ENCODE measurements at places on chromosomes 11 and 22.
A peak's percentile ranks its signal among the peaks of the same experiment; 100 is the strongest.

GRCh38 chr11:29656597-29656996, 360.2 kb downstream of the KCNA4 start:
- no peak for DNase-seq

DNA sequence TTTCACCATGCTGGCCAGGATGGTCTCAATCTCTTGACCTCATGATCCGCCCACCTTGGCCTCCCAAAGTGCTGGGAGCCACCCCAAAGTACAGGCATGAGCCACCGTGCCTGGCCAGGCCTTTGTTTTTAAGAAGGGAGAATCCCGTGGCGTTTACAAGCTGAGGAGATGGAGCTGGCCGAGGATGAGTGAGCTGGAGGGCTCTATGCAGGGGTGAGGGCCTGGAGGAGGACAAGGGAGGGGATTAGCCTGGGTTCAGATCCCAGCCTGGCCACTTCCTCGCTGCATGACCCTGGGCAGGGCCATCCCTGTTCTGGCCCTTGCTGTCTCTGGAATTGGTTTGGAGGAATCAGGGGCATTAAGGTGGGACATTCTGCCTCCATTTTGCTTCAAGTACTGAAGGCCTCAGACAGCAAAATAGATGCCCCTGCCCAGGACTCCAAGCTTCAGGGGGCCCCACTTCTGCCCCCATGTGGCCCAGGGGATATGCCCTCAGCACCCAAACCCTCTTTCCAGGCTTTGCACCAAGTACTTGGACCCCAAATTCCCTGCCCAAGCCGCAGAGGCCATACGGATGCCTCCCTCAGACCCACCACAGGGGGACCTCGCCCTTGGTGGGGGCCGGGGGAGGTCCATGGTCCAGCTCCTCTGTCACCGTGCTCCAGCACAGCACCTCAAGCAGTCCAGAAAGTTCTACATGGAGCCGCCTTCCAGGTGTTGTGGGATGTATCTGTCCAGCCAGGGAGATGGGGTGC, 12.1 kb upstream of the LRP5 start:
- DNase-seq = no peak

GRCh38 chr11:7981619-7982157, 5.4 kb upstream of the EIF3F start:
- DNase-seq = no peak

- DNase-seq = no peak
Observed at GRCh38 chr11:12556155-12556554, 118.1 kb upstream of the TEAD1 start.

- no peak for DNase-seq
Observed at GRCh38 chr11:126352934-126353801, 2.3 kb upstream of the ST3GAL4 start.

DNA sequence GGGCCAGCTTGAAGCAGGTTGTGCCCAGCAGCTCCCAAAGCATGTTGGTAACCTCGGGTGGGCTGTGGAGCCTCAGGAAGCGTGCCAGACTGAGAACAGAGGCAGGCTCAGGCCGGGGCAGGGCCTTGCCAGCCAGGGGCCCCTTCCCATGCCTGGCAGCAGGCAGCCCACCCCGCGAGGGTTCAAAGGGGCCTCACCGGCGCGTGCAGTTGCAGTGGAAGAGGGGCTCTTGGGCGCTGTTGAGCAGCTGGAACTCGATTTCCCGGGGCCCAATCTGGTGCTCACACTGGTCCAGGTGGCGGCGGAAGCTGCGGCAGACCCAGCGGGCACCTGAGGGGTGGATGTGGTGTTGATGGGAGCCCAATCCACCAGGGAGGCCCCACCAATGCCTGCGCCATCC, 3.6 kb downstream of the PLA2G3 start:
- DNase-seq = no peak

GRCh38 chr11:59918987-59919589, 19.1 kb upstream of the OOSP1 start:
- DNase-seq = no peak

DNA sequence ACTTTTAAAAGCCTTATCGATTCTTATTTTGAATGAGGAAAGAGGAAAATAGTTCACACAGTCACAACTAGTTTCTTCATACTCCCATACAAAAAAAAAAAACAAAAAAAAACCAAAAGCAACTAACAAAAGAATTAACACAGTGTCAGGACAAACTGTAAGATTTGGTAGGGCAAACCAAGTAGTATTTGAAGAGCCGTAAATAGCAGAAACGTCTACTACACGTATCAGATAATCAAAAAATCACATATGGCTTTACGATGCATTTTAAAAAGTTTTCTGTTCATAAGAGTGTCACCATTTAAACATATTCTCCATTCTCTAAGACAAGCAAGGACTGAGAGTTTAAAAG, 2.3 kb downstream of the PICALM start:
- no peak for DNase-seq

DNA sequence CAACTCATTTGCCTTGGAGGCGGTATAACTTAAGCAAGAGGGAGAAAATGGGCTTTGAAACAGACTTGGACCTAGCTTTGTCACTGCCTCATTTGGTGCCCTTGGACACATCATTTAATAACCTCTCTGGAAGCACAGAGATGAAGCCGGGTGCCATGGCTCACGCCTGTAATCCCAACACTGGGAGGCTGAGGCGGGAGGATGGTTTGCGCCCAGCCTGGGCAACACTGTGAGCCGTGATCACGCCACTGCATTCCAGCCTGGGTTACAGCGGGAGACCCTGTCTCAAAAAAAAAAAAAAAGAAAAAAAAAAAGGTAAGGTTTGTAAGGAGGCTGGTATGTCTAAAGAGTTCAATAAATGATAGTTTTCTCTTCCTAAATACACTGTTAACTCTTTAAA, 806 bp downstream of the COA4 start:
- DNase-seq = no peak

- DNase-seq = no peak
Observed at GRCh38 chr22:43148581-43148980, 2.8 kb upstream of the TSPO start.

GRCh38 chr11:32255841-32256240, 165.0 kb downstream of the RCN1 start:
- DNase-seq = no peak

- no peak for DNase-seq
Observed at GRCh38 chr11:95254716-95255115, 23.7 kb upstream of the SESN3 start.

DNA sequence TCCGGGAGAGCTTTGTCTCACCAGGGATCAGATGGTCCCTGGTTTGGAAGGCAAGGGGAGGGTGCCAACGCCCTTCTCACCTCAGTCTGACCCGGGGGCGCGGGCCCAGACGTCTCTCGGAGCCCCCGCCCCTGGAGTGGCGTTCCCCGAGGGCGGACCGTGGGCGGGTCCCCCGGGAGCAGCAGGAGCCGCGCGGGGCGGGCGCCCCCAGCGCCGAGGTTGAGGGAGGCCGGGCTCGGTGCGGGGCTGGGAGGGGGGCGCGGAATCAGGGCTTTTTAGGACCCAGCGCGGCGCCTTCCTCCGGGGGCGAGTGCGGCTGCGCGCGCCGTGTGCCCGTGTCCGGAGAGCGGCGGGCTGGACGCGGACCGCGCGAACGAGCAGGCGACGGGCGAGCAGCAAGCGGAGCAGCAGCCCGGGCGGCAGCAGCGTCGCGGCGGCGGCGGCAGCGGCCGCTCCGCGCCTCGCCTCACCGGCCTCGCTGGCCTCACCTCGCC, at the start of gene KCNC1:
Gene KCNC1 (plus strand): TSS at position 364 of the 494 bp plus-strand sequence. CDS start 1,222 bp downstream, outside the sequence.
- peak; percentile 81 for DNase-seq

DNA sequence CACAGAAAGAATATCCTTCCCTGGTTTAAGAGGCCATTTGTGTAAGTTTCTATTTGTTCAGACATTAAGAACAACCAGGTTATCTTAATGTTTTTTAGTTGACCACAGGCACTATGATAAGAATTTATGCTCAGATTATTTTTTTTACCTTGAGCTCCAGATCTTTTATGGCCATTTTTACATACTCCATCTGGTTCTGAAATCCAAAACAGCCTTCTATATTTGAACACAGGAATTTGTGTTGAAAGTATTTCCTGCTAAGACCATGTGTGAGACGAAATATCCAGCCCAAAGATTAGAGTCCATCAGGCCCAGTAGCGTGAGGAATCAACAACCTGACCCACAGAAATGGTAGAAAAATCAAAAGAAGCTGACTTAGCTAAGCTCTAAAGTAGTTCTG, 569.9 kb upstream of the FAT3 start:
- DNase-seq = no peak

DNA sequence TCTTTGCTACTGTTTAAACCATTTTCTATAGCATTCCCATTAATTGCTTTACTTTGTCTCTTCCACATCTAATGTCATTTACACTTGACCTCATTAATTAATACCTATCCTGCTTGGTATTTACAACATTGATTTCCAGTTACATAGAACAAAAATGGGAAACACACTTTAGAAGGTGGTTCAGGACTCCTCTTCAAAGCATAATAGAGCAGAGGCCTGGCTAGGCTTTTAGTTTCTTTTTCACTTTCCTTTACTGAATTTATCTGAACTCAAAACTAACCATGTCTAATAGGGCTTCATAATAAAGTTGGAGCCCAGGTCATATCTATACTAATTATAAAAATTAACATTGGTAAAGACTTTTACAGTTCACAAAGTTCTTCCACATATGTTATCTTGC, 648.0 kb upstream of the KIRREL3 start:
- no peak for DNase-seq

DNA sequence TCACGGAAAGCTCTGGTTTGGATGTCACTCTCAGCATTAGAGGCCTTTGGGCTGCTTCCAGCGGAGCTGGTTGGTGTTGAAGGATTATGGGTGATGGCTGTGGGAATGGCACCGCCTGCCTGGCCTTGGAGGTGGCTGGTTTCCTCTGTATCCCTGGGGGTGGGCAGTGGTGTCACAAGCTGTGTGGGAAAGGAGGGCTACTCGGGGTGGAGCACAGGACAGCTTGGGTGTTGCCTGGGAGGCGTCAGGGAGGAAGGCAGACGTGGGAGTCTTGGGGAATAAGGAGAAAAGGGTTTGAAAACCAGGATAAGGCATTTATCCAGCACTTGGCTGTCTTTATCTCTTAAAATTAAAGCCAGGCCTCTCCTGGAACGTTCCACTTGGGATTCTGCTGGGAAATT, 71.8 kb downstream of the ADAMTS15 start:
- no peak for DNase-seq

- no peak for DNase-seq
Observed at GRCh38 chr11:127028648-127029047, 28.1 kb upstream of the KIRREL3 start.

DNA sequence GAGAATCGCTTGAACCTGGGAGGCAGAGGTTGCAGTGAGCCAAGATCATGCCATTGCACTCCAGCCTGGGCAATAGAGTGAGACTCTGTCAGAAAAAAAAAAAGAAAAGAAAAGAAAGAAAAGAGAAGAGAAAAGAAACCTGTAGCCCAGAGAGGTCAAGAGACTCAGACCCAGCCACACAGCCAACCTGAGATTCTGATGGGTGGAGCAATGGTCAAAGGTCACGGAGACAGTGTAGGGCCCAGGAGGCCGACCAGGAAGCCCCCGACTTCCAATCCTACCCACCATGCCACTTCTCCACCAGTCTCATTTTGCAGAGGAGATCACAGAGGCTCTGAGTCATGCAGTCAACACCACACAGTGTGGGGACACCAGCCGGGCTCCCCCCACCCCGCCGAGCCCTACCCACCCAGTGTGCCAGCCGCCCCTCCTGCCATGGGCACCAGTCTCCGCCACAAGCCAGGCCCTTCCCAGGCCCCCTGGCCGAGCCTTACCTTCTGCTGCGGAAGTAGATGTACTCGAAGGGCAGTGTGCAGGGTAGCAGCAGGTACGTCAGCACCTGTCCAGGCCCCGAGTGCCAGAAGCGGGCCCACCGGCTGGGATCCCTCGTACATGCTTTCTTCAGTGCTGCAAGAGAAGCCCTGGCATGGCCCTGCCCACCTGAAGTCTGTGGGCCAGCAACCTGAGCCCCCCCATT, 7.9 kb downstream of the PNPLA5 start:
- DNase-seq = no peak

- no peak for DNase-seq
Observed at GRCh38 chr11:72432347-72433287, 1.7 kb downstream of the CLPB start.

DNA sequence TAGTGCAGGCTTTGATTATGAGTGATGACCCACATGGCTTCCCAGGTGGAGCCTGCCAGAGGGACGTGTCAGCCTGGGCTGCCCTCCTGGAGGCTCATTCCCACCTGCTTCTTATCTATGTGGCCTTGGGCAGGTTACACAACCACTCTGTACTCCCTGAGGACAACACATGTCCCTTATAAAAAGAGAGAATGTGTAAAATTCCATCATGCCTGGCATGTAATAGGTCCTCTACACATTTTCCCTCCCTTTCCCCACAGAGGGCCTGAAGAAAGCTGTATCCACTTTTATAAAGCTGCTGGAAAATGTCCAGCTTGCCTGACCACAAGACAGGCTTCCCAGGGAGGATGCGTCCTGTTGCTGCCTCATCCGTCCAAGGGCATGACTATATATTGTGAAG, 55.0 kb upstream of the VSTM5 start:
- no peak for DNase-seq

DNA sequence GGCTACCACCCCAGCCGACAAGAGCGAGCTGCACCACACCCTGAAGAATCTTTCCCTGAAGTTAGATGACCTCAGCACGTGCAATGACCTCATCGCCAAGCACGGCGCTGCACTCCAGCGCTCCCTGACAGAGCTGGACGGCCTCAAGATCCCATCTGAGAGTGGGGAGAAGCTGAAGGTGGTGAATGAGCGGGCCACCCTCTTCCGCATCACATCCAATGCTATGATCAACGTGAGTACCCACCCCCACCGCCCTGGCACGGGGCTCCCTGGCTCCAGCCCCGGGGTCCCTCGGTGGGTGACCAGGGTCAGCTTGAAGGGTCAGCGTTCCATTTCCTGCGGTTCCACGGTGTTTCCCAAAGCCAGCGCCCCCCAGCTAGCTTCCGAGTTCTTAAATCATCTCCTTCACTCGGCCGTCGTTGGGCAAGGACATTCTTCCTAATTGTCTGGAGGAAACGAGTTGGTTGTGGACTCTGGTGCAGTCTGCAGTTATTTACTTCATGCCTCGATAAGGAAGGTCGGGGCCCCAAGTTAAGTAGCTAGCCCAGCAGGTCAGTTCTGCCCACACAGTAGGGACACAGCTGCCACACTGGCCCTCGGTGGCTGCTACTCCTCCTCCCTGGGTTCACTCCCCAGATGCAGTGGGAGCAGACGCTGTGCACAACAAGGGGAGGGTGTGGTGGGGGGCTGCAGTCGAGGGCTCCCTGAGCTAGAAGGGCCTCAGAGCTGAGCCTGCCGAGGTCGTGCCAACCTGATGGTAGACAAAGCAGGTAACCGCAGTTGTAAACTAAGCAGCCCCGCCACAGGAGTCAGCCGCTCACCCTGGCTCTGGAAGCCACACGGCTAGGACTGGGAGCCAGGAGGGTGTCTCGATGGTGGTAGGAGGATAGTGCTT, 97.9 kb downstream of the MORC2 start:
- no peak for DNase-seq

- DNase-seq = no peak
Observed at GRCh38 chr11:12128301-12128751, 17.9 kb downstream of the MICAL2 start.

DNA sequence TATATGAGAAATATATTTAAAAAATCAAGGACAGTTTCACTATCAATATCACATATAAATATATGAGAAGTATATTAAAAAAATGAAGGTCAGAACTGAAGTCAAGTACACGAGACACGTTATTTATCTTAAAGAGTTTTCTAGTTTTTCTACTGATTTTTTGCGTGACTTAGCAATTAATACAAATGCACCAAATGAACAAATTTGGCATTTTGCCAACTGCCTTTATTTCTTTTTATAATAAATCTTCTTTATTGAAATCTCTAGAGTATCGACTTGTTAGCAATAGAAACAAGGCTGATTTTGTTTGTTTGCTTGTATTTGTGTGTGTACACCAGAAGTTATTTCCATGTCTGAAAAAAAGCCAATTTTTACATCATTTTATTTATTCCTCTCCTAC, 1684.7 kb upstream of the RAG2 start:
- DNase-seq = no peak

Measured in COR-L47 (cell line).